ENCODE measurements at places on chromosomes 1 and 21.
A peak's percentile ranks its signal among the peaks of the same experiment; 100 is the strongest.

GRCh38 chr1:215780139-215780538 lies 213.0 kb downstream of the KCTD3 start:
- no peak for DNase-seq

GRCh38 chr1:151540982-151541377 lies 871 bp downstream of the TUFT1 start:
- no peak for DNase-seq

- peak; percentile 77 for DNase-seq
Measured at GRCh38 chr1:8314346-8315280, 3.3 kb upstream of the SLC45A1 start.

DNA sequence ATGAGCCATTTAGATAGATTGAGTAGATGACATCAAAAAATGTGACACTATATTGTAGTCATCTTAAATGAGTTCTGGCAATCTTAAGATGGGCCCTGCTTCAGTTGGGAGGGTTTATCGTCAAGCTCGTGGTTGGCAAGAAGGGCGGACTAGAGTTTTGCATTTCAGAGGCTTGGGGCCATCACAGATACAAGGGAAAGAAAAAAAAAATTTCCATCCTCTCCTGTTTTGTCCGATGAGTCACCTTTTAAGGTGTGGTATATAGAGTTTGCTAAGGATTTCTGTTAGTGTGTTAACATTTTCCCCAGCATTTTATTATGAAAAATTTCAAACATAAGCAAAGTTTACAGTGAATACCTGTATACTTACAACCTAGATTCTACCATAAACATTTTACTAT lies 31.8 kb upstream of the KCNQ4 start:
- no peak for DNase-seq

- peak; percentile 99 for DNase-seq
Measured at GRCh38 chr21:21200103-21200938, 202.1 kb downstream of the NCAM2 start.

DNA sequence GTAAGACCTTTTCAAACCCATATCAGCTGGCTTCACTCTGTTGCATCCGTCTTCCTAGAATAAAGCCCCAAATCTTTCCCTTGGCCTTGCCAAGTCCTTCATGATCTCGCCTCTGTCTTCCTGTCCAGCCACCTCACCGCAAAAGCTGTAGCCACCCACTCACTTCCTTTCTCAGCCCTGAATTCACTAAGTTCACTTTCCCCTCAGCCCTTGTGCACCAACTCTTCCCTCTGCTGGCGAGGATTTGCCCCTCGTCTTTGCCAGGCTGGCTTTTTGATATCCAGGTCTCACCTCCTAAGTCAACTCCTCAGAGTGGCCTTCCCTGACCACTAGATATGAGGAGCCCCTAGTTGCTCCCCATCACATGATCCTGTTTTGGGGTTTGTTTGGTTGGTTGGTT lies 3.9 kb upstream of the COL16A1 start:
- peak; percentile 52 for DNase-seq

GRCh38 chr21:43768868-43769167 lies 7.3 kb downstream of the CSTB start:
- DNase-seq, result no peak

GRCh38 chr1:228490120-228491078 lies 3.2 kb downstream of the RNF187 start:
- peak; percentile 83 for DNase-seq

GRCh38 chr1:159940006-159940620 lies 5.3 kb downstream of the IGSF9 start:
- no peak for DNase-seq

DNA sequence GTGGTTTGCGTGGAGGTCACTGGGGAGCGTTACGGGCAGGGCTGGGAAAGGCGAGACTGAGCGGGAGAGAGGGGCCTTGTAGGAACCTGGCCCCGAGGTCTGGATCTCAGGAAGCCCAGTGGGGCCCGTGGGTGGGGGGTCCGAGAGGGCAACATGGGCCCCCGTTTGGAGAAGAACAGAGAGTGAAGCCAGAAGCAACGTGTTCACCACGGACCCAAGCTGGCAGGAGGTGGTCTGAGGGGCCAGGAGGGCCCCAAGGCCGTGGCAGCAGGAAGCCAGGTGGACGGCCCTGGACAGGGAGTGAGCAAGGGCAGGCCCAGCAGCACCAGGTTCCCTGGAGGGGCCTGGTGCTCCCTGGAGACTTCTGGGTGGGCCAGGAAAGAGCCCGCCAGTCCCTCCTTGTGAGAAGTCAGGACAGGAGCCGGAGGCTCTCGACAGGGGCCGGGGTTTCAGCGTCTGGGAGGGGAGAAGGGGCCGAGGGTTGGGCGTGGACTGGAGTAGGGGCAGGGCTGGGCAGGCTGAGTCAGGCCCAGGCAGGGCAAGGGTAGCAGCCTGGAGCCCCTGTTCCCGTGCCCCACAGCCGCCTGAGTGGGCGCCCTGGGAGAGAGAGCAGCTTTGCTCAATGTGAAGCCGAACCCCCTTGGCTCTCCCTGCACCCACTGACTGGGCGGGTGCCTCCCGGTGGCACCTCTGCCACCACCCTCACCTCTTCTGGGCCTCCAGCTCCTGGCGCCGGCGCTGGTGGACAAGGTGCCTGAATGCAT lies 33.5 kb downstream of the CFAP74 start:
- DNase-seq, result no peak

DNA sequence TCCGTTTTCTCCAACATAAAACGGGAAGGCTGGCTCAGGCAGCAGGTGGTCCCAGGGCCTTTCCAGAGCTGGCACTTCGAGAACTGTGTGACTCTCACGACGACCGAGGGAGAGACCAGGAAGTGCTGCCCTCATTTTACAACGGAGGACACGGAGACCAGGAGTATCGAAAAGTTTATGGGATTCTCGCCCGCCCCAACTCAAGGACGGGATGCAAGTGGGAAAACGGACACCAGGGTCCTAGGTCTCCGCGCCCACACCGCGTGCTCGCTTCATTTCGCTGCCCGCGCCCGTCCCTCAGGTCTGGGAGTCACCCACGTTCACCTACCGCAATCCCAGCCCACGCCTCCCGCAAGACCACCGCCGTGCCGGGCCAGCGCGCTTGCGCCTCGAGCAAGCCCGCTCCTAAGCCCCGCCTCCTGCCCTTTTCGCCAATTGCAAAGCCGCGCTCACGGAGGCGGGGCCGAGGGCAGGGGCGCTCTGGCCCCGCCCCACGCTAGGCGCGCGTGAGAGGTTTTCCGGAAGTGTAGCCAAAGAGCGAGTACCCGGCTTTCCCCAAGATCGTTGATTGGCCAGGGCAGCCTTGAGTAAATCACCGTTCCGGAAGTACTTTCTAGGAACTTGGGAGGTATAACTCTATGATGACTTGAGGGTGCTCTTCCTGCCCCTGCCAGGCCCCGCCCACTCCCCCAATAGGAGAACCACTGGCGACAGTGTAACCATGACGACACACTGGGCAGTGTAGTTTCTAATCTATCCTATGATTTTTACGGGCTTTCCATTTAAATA lies at the start of gene PARS2:
PARS2 (minus strand) TSS at position 391 of the 789 bp plus-strand sequence. CDS start 5,362 bp downstream, outside the sequence.
- peak; percentile 100 for DNase-seq

All from fibroblast of upper back skin (primary cell).